Activated CD4-positive, alpha-beta T cell treated with anti-CD3 and anti-CD28 coated beads, Interleukin-2, amount 50 U/mL, for 16 hours (primary cell): ENCODE measurements at places on chromosomes 1 and 21.

DNA sequence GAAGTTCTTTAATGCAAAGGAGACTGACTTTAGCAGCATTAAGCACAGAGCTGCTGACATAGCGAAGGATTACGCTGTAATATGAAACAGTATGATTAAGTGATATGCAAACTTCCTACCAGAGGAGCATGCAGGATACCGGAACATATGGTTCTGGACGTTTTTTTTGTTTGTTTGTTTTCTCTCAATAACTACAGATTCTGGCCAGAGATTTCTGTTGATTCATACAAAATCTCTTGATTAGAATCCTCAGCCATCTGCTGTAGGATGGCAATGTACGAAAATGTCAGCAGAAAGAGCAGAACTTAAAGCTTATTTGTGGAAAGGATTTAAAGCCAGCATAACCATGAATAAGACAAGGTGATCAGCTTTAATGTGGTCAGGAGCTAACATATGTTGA, 970.7 kb downstream of the KCNT2 start:
- DNase-seq, result no peak

DNA sequence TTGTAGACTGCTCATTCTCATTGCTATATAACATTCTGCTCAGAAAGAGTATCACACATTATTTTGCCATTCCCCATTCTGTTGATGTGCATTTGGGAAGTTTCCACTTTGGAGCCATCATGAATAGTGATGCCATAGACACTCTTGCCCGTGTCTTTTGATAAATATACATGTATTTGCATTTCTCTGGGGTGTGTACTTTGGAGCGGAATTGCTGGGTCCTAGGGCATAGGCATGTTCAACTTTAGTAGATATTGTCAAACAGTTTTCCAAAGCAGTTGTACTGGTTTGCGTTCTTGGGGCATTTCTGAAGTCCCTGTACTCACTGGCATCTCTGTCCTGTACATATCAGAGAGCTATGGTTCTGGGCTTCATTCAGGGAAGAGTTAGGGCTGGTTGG, 52.1 kb downstream of the PIK3CD start:
- no peak for DNase-seq

GRCh38 chr1:179883745-179884138, 1.7 kb downstream of the TOR1AIP1 start:
- DNase-seq, result peak; percentile 80

DNA sequence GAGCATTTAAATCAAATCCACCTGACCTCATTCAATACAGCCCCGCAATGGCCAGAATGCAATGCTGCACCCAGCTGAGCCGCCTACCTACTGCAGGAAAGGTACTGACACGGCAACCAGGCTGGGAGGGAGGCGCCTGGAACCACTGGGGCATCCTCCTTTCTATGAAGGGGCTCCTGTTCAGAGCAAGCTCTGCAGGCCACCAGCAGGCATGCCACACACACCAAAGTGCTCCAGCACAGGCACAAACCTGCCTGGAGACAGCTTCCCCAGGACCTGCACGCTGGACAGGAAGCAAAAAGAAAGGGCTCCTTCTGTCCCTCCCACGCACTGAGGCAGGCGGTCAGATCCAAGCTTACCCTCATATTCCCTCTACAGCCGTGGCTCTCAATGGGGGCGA, 21.2 kb downstream of the CTNNBIP1 start:
- DNase-seq, result no peak

- DNase-seq, result no peak
These were observed 240.0 kb downstream of the NUF2 start for GRCh38 chr1:163561580-163562295.

- DNase-seq, result no peak
These were observed 76.9 kb downstream of the C1orf21 start for GRCh38 chr1:184463680-184464079.

DNA sequence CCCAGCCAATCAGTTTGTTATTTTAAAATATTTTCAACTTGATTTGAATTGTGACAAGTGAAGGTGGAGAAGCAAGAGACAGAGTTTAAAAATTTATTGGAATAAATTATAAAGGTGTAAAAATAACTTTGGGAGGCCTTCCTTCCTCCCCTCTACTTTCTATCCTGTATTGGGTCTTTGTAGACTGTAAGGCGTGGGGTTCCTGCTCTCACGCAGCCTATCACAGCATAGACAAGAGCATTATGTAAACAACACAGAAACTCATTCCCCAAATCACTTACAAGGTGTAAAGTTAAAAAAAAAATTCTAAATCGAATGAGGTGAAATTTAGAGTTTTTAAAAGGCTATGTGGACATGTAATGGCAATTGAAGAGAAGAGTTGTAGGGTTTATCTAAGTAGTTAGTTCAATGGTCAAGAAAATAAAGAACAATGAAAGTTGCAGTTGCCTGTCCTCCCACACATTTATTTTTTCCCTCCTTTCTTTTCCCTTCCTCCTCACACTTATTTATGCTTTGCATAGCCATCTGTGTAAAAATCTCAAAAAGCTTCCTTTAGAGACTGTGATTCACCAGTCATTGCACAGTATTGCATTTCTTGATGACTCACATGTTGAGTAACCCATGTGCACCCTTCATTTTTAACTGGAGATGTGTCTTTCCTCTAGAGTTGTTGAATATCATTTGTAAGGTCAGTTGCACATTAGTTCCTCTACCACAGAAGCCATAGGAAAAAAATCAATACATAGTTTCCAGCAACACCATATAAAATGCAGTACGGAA, 242.2 kb downstream of the PTPRC start:
- peak; percentile 69 for DNase-seq

- DNase-seq, result no peak
These were observed 1.8 kb downstream of the LAMB3 start for GRCh38 chr1:209650454-209650853.

GRCh38 chr21:45873866-45874265, 107.7 kb upstream of the COL6A1 start:
- no peak for DNase-seq

DNA sequence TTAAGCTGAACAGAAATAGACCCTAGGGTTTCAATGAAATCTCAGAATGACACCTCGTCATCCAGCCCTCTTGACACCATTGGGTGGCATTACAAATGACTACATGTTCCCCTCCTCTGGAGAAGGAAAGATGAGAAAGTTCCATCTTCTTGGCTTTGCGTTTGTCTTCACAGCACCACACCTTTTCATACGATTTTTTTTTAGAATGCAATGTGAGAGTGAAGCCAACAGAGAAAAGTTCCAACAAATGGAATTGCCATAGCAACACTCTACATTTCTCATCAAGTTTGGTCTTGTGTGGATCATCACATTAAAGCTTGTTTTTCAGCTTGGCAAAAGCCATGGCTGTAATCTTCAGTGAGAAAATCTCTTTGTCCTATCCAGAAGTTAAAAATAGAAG, 183.4 kb upstream of the SNX7 start:
- no peak for DNase-seq

GRCh38 chr1:203609979-203610493, 16.6 kb upstream of the ATP2B4 start:
- DNase-seq, result no peak

GRCh38 chr1:32899586-32900296, 1.4 kb downstream of the TMEM54 start:
- no peak for DNase-seq

DNA sequence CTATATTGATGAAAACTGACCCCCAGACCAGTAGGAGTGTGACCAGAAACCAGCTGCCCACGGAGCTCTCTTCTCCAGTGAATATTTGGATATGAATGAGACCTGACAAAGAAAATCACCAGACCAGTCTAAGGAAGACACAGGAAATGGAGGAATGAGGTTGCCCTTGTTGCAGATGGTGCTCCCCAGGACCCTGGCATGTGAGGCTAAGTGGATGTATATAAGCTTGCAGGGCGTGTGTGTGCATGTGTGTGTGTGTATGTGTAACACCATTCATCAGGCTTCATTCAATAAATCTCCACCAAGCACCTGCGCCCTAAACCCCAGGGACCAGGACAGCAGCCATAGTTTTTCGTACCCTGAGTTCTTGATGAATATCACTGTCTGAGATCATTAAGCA, 14.4 kb downstream of the PHLDA3 start:
- no peak for DNase-seq

- DNase-seq, result peak; percentile 52
These were observed 936 bp downstream of the ZBTB21 start for GRCh38 chr21:42009018-42009830.

DNA sequence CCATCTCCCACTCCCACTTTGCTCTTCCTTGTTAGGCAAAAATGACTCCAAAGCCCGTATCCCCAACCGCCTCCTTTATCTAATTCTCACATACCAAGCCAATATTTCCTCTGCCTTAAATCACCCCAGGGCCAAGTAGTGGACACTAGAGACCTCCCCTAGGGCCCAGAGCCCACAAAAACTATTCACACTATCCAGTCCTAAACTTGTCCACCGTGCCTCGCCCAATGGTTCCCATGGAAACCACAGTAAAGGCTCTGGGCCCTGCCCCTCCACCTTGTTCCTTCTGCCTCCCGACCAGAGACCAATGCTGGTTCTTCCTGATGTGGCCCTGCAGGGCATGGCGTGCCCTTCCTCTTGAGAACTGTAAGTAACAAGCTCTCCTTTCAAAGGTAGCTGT, 11.8 kb downstream of the CFAP107 start:
- no peak for DNase-seq

DNA sequence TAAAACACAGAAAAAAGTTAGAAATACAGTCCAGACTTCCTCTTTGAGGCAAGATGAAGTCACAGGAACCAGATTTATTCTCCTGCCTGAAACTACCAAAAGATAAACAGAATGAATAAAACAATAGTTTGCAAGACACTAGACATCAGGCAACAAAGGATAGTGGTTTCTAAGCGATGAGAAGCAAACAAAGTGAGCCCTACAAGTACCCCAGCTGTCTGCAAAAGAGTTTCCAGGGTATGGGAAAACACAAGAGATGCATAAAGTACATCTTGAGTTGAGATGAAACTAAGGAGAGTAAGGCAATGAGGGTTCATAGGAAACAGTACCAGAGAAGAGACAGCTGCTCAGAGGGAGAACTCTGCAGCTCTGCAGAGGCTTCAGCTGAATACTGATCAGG, 83.3 kb upstream of the COL24A1 start:
- DNase-seq, result no peak

- no peak for DNase-seq
These were observed 179.4 kb upstream of the SGIP1 start for GRCh38 chr1:66354311-66355201.

- no peak for DNase-seq
These were observed at the start of gene AGT for GRCh38 chr1:230713915-230714764. AGT (minus strand) TSS chr1:230714122; CDS start chr1:230710823, 3,299 bp downstream.

DNA sequence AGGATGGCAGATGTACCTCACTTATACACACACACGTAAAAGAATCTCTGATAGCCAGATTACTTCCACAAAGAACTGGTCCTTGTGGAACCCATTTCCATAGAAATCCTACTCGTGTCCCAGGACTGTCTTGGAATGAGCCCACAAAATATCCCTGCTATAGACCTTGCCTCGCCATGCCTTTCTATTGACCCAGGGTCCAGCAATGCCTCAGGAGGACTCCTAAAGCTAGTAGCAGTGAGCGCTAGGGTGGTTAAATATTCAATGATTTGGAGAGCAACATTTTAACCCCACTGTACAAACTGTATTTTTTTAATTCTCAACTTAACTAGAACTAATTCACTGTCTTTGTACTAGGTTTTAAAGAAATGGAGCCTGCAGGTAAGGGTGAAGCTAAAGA, 26.9 kb downstream of the OR10J5 start:
- DNase-seq, result no peak

DNA sequence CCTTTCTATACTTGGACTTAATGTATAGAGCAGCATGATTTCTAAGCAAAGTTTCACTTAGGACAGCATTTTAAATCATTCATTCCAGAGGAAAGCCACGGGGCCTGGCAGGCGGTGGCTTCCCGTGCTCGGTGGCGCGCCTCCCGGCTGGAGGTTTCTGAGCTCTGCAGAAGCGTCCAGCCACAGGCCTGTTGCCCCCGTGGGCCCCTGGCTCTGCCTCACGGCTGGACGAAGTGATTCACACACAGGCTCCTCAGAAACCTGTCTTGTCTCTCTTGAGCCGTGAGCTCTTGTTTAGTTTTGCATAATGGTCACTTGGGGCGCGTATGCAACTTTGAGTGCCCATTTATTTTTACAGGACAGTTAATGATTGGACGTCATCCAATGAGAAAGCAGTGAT, 22.1 kb upstream of the DIP2A start:
- no peak for DNase-seq

DNA sequence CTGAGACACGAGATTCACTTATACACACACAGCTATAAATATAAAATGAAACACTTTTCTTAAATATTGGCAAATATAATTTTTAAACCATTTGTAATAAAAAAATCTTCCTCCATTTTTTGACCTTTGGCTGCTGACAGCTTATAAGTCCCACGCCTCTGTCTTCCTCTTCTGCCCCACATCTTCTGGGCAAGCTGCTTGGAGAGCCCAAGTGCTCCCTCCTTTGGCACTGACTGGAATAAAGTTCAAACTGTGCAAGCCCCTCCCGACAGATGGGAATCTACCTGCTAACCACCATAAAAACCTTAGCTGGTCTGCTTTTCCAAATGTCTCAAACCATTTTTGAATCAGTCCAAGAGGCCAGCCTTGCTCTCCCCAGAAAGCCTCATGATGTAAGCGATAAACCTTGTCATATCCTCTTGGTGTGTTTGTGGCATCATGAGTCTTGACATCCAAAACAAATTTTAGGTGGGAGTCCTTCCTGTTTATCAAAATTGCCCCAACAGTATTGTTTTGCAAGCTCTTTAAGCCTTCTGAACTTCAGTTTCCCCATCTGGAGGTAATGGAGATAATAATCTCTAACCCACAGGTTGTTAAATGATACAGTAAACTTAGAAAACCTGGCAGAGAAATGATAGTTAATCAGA, 99.8 kb downstream of the SNX7 start:
- no peak for DNase-seq

- no peak for DNase-seq
These were observed 15.9 kb upstream of the SPOCD1 start for GRCh38 chr1:31831397-31832378.

DNA sequence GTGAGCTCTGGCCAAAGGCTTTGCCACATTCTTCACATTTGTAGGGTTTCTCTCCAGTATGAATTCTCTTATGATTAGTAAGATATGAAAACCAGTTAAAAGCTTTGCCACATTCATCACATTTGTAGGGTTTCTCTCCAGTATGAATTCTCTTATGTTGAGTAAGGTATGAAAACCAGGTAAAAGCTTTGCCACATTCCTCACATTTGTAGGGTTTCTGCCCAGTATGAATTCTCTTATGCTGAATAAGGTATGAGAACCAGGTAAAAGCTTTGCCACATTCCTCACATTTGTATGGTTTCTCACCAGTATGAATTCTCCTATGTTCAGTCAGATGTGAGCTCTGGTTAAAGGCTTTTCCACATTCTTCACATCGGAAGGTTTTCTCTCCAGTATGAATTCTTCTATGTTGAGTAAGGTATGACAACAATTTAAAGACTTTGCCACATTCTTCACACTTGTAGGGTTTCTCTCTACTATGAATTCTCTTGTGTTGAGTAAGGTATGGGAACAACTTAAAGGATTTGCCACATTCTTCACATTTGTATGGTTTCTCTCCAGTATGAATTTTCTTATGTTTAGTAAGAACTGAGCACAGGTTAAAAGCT, 20.7 kb downstream of the ZNF695 start:
- no peak for DNase-seq
